Stimulated activated CD8-positive, alpha-beta memory T cell treated with anti-CD3 and anti-CD28 coated beads, Interleukin-4, amount 100 ng/mL, for 4 hours (primary cell): ENCODE measurements at places on chromosomes 4 and X.

GRCh38 chr4:109276482-109277095 is 25.9 kb downstream of the COL25A1 start:
- no peak for DNase-seq

GRCh38 chr4:139557556-139558110 is 1.6 kb upstream of the SETD7 start:
- no peak for DNase-seq

DNA sequence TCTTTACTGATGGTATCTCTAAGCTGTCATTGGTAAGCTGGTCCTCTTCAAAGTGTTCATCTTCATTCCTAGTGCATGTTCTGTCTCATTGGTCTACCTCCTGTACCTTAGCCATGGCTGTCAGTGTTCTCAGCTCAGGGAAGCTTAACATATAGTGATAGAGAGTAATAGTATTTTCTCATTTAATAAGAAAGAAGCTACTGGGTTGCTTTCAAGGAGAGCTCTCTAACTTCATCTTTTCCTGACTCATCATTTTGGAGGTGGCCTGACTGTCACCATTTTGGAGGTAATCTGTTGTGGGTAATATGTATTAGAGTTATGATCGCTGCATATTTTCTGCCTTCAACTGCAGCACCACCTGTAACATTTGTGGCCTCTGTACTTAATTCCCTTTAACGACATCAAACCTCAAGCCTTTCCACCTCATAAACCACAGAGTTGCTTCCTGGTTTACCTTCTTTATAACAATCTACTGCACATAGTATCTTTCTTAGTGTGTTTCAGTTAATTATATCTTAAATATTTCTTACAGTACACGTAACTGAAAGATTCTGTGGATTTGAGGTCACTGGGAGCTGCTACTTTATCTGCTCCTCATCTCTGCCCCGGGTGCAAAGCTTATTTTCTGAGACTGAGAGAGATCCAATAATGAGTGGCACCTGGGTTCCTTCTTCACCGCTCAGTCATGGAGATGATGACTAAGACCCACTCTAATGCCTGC is 474.0 kb upstream of the TECRL start:
- no peak for DNase-seq

DNA sequence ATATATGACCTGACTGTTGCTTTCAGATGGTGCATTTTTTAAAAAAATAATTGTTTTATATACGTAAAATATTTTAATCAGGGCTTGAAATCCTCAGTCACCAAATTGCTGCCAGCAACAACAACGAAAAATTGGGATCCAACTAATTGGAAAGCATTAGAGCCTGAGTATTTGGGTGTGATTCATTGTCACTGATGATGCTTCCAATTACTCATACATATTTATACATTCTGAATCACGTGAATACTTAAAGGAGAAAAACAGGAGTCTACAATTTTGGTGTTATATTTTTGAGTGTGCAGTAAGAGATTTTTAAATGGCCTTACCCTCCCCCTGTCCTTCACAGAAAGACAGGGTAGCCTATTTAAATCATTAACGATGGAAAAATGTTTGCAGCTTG is 765.6 kb upstream of the TENM3 start:
- no peak for DNase-seq

- DNase-seq, result no peak
Measured at GRCh38 chrX:54030329-54030728, 13.9 kb downstream of the PHF8 start.

DNA sequence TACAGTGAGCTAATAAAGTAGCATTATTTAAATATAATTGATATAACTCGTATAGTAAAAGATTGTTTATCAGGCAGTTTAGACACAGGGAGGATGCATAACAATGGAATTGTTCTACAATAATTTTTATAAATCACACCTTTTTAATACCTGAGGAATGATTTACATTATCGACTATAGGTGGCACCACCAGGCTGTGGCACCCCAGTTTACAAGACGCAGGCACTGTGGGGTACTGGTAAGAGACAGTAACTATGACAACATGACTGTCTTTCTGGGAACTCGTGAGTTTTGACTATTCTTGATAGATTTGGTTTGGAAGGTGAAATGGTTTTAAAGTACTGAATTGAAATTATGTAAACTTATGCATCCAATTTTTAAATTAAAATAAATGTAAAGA is 27.1 kb upstream of the STBD1 start:
- DNase-seq, result no peak

GRCh38 chr4:77352192-77352591 is 195.2 kb downstream of the CCNG2 start:
- no peak for DNase-seq

GRCh38 chrX:1894740-1895139 is 279.9 kb downstream of the ASMT start:
- no peak for DNase-seq

- no peak for DNase-seq
Measured at GRCh38 chr4:101356928-101357327, 9.6 kb upstream of the PPP3CA start.

- DNase-seq, result no peak
Measured at GRCh38 chr4:5527211-5527610, 181.1 kb downstream of the EVC2 start.

DNA sequence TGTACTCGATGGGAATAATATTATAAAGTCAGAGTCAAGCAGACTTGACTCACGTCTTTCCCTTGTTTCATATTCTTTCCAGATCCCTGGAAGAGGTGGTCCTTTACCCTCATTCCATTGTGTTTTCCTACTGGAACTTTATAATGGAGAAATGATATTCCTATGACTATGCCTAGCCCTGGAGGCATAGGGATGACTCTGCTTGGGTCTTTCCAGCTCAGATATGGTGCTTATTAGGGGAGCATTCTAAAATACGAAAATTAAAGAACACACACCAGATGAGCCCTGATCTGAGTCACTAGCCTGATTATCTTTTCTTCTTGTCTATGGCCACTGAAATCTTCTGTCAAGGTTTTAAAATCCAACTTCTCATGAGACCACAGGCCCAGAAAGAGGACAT is 231.4 kb downstream of the ANKRD50 start:
- DNase-seq, result no peak

- DNase-seq, result no peak
Measured at GRCh38 chr4:126647756-126648397, 984.9 kb upstream of the INTU start.

DNA sequence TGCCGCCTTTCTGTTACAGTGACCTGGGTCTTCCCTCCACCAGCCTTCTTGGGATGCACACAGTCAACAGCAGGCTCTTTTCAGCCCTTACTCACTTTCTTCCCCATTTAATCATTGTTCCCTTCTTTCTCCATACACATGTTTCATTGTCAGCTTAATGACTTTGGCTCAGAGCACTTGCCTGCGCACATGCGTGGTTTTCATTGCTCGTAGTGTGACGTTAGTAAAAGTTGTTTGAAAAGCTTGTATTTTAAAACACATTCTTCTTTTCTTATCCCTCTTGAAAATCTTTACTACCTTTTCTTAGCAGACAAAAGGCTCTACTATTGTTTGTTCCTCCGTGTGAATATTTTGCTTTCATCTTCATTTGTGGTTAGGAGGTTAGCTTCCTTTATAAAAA is 19.7 kb upstream of the SCOC start:
- DNase-seq, result no peak

DNA sequence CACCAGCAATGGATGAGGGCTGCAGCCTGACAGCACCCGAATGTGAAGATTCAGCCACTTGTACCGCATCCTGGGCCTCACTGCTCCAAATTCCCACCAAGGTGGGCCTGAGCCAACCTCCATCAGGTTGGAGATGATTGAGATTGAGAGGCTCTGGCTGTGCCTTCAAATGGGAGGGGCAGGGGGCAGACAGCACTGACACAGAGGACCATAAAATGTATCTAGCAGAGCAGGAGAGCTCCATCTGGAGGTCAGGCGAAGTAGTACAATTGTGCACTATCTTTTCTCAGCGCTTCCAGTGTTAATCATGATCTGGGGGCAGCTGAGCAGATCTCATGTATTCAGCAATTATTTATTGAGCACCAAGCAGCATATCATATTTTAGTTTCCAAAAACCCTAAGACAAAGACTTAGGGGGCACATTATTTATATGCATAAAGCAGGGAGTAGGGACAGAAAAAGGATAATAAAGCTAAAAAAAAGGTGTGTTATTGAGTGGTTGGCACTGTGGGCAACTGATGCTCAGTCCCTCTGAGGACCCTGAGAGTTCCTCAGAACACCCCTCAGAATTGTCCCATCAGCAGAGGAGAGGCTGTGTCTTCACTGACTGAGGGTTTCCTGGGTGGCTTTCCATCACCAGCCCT is 31.6 kb upstream of the C1QTNF7 start:
- DNase-seq, result peak; percentile 20

DNA sequence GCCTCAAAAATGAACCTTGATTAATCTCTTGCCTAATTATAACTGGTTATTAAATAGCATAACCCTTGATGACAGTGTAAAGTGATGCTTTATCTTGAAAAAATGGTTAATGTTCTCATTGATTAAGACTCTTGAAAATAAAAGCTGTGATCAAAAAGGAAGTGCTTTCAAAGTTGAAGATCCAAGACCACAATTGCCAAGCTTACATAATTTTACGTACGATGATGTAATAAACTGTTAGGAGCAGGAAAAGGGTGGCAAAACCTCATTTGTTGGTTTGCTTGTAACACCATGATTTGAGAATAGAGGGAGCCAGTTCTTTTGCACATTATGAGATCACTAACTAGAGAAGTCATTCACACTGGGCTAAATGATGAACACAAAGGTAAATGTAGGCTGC is 322.2 kb downstream of the ADGRL3 start:
- no peak for DNase-seq

GRCh38 chrX:53713987-53714579 is 27.6 kb upstream of the HUWE1 start:
- no peak for DNase-seq

- no peak for DNase-seq
Measured at GRCh38 chrX:146881521-146881920, 67.0 kb upstream of the CXorf51A start.

DNA sequence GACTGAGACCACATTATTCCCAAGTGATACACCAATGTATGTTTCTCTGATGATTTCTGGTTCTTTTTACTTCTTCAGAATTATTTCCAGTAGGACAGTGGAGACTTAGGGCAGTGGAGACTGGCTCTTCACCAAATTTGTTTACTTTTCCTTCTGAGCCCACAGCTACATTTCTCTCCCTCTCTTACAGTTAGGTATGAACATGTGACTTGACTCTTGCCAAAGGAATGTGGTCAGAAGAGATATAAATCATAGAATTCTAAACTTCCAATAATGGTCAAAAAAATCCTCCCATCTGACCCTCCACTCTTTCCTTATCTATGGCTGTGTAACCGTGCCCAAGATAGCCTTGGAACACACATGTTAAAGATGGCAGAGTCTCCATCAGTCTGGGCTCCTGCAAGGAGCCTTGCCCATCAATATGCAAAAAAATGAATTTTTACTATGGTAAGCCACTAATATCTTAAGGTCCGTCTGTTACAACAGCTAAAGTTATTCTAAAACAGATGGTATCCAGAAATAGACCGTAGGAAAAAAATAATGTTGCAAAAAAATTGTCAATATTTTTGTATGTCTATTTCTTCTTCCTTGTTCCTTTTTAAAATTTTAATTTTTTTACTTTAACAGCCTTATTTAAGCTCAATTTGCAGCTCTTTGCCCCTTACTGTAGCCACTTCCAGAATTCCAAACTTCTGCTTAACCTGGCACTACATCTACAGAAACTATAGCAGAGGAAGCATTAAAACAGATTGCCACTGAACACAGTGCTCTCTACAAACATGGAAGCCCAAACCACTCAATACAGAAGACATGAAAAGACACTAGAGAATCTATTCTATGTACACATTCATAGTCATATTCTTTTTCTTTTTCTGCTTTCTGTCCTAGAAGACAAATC is 260.7 kb downstream of the COL25A1 start:
- DNase-seq, result no peak

- DNase-seq, result no peak
Measured at GRCh38 chr4:3863841-3864741, 97.9 kb downstream of the ADRA2C start.

DNA sequence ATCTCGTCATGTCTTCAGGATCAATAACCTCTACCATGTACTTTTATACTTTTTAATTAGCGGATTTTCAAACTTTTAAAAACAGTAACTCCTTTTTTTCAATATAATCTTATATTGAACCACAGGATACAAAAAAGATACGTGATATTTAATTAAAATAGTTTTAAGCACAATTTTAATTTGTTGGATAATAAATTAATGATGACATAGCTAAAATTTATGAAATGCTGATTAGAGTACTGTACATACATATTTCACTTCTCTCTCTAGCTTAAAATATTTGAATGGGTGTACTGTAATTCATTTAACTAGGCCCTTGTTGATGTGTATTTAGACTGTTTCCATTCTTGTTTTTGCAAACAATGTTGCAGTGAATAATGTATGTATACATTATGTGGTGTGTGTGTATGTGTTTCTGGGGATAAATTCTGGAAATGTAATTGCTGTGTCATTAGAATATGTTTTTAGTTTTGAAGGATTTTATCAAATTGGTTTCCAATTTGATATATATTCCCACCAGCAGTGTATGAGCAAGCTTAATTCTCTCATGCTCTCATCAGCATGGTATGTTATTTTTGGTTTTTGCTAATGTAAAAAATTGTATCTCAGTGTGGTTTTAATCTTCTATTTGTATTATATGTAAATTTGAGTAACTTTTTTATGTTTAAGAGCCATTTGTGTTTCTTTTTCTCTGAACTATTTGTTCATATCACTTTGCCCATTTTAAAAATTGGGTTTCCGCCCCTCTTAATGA is 66.4 kb downstream of the CDKL5 start:
- DNase-seq, result no peak

GRCh38 chr4:34181311-34181841 is 2062.9 kb downstream of the ARAP2 start:
- DNase-seq, result no peak

DNA sequence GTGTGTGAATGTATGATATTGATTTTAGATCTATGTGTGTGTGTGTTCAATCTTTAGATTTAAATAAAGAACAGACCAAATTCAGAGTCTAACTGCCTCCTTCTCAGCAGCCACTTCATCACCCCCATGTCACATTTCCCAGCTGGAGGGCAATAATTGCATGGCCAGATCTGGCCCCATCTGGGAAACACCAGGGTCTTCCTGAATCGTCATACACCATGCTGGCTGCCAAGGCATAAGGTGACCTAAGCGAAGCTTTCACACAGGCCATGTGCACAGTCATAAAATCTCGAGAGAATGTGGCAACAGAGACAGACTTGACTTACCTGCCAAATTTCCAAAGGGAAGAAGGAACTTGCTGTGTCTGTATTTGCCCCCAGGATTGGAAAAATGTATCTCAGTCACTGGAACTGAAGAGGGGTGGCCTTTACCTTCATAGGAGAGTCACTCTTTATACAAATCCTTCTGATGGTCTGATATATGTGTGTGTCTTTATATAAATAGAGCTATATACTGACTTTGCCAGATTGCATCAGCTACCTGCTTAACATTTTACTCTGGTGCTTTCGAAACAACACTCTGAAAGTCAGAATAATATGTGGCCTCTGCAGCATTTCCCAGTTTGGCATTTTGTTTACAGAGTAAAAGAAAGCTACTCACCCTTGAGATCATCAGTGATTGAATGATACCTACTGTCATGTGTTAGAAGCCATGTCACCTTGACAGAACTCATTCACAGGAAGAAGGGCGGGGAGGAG is at the start of gene PLAC1:
Gene PLAC1, minus strand, starts transcription at position 470 of the 758 bp plus-strand sequence. CDS start 91,789 bp downstream, outside the sequence.
- DNase-seq, result no peak
